Right cardiac atrium (tissue), 5 donors: ENCODE measurements at places on chromosomes 11 and 22.

GRCh38 chr22:50183141-50183971, 2.4 kb upstream of the TRABD start:
- DNase-seq: peak; percentile 13

GRCh38 chr11:102316346-102316904, 859 bp upstream of the BIRC3 start:
- no peak for DNase-seq

DNA sequence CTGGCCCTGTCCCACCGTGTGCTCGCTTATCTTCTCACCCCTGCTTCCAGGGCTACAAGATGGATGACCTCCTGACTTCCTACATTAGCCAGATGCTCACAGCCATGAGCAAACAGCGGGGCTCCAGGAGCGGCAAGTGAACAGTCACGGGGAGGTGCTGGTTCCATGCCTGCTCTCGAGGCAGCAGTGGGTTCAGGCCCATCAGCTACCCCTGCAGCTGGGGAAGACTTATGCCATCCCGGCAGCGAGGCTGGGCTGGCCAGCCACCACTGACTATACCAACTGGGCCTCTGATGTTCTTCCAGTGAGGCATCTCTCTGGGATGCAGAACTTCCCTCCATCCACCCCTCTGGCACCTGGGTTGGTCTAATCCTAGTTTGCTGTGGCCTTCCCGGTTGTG, 86.5 kb downstream of the MYO7A start:
- no peak for DNase-seq

DNA sequence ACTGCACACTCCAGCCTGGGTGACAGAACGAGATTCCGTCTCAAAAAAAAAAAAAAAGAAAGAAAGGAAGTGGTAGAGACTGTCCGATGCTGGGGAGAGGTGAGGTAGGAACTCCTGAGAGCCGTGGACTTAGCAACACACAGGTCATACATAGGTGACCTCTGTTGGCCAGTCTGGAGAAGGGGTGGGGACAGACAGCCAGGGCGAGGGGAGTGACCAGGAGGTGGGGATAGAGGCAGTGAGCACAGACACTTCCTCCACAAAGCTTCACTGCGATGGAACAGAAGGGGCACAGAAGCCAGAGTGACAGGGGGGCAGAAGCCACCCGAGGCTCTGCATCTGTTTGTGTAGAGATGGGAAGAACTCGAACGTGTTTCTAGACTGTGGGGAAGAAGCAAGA, 47.1 kb downstream of the MYH9 start:
- peak; percentile 44 for DNase-seq

- DNase-seq: no peak
Observed at GRCh38 chr22:45703758-45704157, 32.1 kb downstream of the ATXN10 start.
